Gastroesophageal sphincter (tissue), 4 donors: ENCODE measurements at places on chromosomes 16 and 17. TPM values are rescaled to one million over a fixed set of nuclear protein-coding genes. Genes with fewer than 3 reads are reported as not detected.
A peak's percentile ranks its signal among the peaks of the same experiment; 100 is the strongest.

- ATAC-seq: no peak
Measured at GRCh38 chr17:35051183-35051578, 12.3 kb downstream of the RFFL start.

- ATAC-seq: no peak
Measured at GRCh38 chr16:89094252-89094879, 714 bp downstream of the ACSF3 start.

SLC5A2 gene
- total RNA-seq: not detected

DNA sequence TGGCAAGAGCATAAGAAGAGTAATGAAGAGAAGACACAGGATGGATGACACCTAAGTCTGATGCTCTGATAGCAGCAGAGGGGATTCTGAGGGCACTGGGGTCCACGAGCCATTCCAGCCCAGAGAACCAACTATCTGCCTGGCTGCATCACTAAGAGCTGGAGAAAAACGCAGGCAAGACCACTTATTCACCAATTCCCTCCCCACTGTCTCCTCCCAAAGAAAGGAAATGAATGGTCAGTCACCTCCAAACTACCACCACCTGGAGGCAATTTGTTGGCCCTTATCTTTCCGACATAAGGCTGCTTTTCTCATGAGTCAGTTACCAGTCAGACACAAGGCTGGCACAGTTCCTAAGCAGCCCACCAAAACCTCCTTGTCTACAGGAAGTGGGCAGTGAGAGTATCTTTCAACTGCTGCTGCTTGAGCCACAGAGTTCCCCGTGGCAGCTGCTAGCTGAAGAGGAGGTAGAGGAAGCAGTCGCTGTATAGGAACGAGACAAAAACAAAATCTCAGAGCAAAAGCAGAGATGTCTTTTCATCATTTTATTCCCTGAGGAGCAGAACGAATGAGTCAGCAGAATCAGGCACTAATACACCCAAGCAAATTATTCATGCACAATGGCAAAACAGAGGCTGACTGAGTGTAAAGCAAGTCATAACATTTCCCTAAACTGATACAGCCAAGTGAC, 111.1 kb downstream of the SMG6 start:
- ATAC-seq: peak; percentile 45

GRCh38 chr16:86122681-86123342, 223.8 kb downstream of the IRF8 start:
- ATAC-seq: no peak

DNA sequence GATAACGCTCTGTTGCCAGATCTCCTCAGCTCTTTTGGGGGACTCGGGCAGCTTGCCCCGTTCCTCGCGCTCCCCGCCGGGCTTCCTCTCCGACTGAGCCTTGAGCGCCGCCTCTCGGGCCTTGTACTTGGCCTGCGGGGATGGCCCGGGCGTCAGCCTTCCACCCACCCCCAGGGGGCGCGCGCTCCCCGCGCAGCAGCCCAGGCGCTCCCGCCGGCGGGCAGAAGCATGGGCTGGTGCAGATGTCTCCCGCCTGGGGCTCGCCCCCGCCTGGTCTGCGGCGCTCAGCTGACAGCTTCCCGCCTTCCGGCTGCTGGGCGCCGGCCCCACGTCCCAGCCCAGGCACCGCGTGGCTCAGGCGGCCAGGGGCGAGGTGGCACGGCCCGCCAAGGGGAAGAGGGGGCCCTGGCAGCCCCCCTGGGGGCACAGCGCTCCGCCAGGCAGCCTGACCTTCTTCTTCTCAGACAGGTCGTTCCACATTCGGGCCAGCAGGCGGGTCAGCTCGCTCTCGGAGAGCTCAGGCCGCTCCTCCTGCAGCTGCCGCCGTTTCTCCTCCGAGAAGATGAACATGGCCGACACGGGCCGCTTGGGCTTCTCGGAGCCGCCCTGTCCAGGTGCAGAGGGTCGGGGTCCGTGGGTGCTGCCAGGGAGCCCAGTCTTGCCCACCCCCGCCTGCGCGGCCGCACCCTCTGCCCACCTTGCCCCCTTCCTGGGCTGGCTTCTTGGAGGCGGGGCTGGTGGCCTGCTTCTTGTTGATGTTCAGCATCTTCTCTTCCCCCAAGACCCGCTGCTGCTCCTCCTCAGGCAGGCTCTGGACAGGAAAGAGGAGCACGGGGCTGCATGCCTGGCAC, 8.9 kb downstream of the UBTF start:
- ATAC-seq: peak; percentile 97

DNA sequence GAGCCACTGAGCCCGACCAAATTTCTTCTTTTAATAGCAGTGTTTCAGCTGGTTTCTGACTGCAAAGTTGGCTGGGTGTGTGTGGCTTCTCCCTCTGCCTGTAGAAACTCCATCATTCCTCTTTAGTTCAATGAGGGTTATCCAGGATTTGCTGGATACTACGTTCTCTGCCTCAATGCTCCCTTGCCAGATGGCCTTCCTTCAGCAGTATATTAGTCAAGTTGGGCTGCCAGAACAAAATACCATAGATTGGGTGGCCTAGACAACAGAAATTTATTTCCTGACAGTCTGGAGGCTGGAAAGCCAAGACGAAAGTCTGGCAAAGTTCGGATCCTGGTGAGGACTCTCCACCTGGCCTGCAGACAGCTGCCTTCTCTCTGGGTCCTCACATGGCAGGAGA, 103.7 kb downstream of the NOG start:
- ATAC-seq: no peak

TBC1D3K gene
- not detected for total RNA-seq

DNA sequence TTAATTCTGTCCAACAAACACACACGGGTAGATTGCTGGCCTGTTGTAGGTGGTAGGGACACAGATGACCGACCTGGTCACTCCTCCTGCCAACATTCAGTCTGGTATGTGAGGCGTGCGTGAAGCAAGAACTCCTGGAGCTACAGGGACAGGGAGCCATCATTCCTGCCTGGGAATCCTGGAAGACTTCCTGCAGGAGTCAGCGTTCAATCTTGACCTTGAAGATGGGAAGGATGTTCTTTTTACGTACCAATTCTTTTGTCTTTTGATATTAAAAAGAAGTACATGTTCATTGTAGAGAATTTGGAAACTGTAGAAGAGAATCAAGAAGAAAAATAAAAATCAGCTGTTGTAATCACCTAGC, 3.5 kb upstream of the ADGRG3 start:
- no peak for ATAC-seq

- ATAC-seq: no peak
Measured at GRCh38 chr16:85141491-85142128, 29.3 kb upstream of the CIBAR2 start.

GGNBP2 gene
- 62.9 TPM for total RNA-seq

GRCh38 chr17:1059131-1059795, 62.3 kb downstream of the TIMM22 start:
- no peak for ATAC-seq

DNA sequence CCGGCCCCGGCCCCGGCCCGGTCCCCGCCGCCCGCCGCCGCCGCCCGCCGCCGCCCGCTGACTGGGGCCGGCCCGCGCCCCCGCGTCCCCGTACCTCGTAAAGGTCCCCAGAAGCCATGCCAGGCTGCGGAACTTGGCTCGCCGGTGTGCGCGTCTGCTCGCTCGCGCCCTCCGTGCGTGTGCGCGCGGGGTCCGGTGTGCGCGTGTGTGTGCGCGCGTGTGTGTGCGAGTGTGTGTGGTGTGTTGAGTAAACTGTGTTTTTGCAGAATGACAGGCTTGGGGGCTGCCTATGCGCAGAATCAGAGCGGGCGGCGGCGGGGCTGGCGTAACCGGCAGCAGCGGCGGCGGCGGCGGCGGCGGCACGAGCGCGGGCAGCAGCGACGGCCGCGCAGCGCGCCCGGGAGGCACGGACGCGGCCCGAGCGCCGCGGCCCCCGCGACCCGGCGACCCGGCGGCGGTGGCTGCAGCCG, 307 bp downstream of the CDYL2 start:
- ATAC-seq: peak; percentile 39

GRCh38 chr16:75130150-75130771, 13.7 kb upstream of the LDHD start:
- ATAC-seq: no peak

DNA sequence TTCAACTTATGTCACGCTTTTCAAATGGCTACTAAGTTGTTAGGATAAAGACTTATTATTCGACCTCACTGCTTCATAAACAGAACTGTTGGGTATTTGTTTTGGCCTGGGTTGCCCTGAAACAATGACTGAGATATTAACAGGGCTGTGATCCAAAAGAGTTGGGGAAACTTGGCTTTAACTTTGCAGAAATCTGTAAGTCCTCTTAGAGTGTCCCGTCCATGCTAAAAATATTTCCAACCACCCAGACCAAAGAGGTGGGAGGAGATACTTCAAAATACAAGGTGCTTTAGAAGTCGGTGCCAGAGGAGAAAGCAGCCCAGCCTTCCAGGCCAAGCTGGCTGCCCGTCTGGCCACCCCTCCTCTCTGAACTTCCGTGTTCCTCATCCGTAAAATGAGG, 16.1 kb upstream of the SPATA32 start:
- peak; percentile 35 for ATAC-seq
